ENCODE measurements at places on chromosomes 13 and 19. TPM values are rescaled to one million over a fixed set of nuclear protein-coding genes. Genes with fewer than 3 reads are reported as not detected.

The REEP6 gene
- total RNA-seq = 2.1 TPM

The FOXA3 gene
- total RNA-seq = 0.60 TPM

The TPM4 gene
- 520 TPM for total RNA-seq

The LIM2 gene
- total RNA-seq = not detected

The GPR12 gene
- not detected for total RNA-seq

The CBY2 gene
- total RNA-seq = not detected

The BRME1 gene
- 14.9 TPM for total RNA-seq

The RFXAP gene
- total RNA-seq = 13.5 TPM

The ACER1 gene
- total RNA-seq = 0.11 TPM

The AMH gene
- 4.3 TPM for total RNA-seq

The SMIM24 gene
- 0.84 TPM for total RNA-seq

The CDK8 gene
- 18.3 TPM for total RNA-seq

GRCh38 chr19:21496876-21497275, 8.5 kb upstream of the ZNF429 start:
- no peak overlapping the region for H3K27ac ChIP-seq
- H3K27me3 ChIP-seq = no peaks in the 10 kb centered on the region
- no peaks in the 10 kb centered on the region for H3K4me1 ChIP-seq
- H3K36me3 ChIP-seq = peaks cover 8% of the 10 kb centered on the region
- no peak overlapping the region for H3K4me3 ChIP-seq
- DNase-seq = no peak

DNA sequence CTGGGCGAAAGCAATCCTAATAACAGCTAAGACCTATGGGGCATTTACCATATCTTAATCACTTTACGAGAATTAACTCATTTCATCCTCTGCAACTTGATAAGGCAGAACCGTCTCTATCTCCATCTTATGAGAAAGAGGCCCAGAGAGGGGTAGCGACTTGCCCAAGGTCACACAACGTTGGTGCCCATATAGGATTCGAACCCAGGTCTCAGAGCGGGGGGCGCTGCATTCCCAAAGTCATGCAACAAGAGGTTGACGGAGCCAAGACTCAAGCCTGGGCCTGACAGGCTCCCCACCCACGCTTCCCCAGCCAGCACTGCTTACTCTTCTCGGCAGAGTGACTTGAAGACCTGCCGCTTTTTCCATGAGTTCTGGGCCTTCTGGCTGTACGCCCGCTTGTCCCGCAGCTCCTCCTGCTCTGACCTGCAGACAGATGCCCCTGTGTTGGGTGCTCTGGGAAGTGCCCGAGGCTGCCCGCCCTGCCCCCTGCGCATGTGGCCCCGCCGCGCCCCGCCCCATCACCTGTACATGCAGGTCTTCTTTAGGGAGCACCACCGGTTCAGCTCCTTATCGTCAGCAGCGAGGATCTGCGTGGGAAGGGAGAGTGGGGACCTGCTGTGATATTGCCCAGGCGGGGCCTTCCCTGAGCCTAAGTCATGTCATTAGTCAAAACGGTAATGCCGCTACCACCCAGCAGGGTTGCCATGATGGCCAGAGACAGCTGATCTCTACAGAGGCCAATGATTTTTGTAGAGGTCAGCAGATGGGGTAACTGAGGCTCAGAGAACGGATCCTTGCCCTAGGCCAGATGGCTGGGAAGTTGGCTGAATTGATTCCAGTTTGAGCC, 10.8 kb downstream of the KRI1 start:
- peaks cover 37% of the 10 kb centered on the region for H3K4me1 ChIP-seq
- H3K4me3 ChIP-seq = peak overlapping the region; percentile 2
- no peaks in the 10 kb centered on the region for H3K27me3 ChIP-seq
- H3K36me3 ChIP-seq = peaks cover 78% of the 10 kb centered on the region
- H3K27ac ChIP-seq = peak overlapping the region; percentile 85

DNA sequence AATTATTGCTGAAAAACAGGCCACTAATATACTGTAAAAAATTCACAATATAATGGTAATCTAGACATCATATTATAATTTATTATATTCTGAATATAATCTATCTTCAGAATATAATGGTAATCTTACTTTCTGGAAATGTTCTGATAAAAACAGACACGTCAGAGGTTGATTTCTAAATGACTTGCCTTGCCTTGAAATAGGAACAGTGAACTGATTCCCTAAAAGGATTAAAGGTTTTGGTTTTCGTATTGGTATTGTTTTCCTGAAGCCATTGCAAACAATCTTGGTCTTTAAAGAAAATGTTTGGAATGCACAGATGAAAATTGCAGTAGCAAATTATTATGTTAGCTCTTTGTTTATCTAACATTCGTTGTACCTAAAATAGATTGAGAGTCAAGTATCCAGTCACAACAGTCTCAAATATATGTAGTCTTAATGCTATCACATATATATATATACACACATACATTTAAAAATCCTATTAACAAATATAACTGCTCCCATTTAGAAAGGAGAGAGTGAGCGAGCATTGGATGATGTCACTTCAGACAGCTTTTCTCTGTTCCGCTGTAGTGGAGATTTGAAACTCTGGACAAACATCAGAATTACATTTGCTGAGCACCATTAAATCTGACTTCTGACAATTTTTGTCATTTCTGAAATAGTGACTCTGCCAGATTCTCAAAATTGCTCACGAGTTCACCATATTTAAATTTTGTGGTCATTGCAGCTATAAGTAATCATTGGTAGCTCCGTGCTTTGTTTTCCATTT, 1.7 kb downstream of the ITM2B start:
- peaks cover 38% of the 10 kb centered on the region for H3K4me1 ChIP-seq
- H3K27ac ChIP-seq = no peak overlapping the region
- H3K4me3 ChIP-seq = peak overlapping the region; percentile 87
- no peak for DNase-seq
- H3K36me3 ChIP-seq = peaks cover 22% of the 10 kb centered on the region

- DNase-seq = no peak
- peaks cover 12% of the 10 kb centered on the region for H3K4me1 ChIP-seq
- no peak overlapping the region for H3K4me3 ChIP-seq
- H3K27me3 ChIP-seq = peaks cover 28% of the 10 kb centered on the region
- no peaks in the 10 kb centered on the region for H3K36me3 ChIP-seq
Observed at GRCh38 chr13:21079221-21079620, 17.8 kb upstream of the LATS2 start.

GRCh38 chr13:107231944-107232343, 664.0 kb upstream of the ARGLU1 start:
- no peaks in the 10 kb centered on the region for H3K27me3 ChIP-seq
- H3K4me3 ChIP-seq = no peak overlapping the region
- no peak for DNase-seq

GRCh38 chr13:22497991-22498780, 682.6 kb upstream of the SGCG start:
- no peak for DNase-seq
- no peaks in the 10 kb centered on the region for H3K27me3 ChIP-seq
- H3K4me3 ChIP-seq = no peak overlapping the region
- H3K36me3 ChIP-seq = no peaks in the 10 kb centered on the region
- H3K4me1 ChIP-seq = no peaks in the 10 kb centered on the region

DNA sequence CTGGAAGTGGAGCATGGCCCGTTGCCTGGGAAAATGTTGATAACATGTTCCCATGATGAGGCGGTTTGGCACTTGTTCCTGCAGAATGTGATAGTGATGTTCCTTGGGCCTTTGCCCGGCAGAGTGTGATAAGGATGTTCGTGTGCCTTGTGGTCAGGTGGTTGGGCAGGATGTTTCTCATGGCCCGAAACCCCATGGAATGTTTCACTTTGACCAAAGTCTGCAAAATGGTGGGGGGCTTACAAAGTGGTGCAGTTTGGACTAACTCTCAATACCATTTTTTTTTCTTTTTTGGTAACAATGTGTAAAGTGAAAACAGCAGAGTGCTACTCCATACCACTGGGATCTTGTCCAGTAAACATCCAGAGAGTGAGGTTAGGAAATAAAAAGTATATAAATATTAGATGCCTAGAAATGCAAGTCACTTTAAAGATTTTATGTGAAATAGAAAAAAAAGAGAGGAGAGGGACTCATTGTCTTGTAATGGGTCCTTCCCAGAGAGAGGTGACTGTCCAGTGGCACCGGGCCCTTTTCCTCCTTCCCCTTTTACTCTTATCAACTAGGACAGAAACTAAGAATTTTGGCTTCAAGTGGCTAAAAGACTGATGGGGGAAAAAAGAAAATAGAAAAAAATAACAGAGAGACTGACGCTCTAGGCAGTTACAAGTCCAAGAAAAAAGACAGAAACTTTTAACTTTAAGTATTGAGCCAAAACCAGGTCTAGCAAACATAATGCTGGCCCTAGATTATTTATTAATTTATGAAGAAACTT, 5.7 kb downstream of the FPR3 start:
- no peak overlapping the region for H3K27ac ChIP-seq
- H3K4me3 ChIP-seq = no peak overlapping the region
- no peaks in the 10 kb centered on the region for H3K27me3 ChIP-seq
- no peaks in the 10 kb centered on the region for H3K36me3 ChIP-seq
- no peaks in the 10 kb centered on the region for H3K4me1 ChIP-seq

DNA sequence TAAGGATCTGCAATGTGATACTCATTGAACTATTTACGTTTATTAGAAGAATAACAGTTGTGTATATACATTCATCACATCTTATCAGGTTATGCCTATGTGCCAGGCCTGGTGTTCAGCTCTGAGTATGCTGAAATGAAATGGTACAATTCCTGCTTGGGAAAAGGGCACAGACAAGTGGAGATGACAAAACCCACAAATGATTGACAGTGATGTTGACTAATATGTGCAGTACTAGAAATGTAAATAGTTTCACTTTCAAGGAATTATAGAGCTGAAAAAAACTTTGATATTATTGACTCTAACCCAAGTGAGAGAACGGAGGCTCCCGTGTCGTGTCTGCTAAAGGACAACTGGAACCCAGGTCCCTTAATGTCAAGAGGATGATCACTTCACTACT, 386.8 kb upstream of the DACH1 start:
- H3K4me1 ChIP-seq = no peaks in the 10 kb centered on the region
- H3K36me3 ChIP-seq = no peaks in the 10 kb centered on the region
- no peak for DNase-seq
- no peak overlapping the region for H3K4me3 ChIP-seq
- no peak overlapping the region for H3K27ac ChIP-seq

DNA sequence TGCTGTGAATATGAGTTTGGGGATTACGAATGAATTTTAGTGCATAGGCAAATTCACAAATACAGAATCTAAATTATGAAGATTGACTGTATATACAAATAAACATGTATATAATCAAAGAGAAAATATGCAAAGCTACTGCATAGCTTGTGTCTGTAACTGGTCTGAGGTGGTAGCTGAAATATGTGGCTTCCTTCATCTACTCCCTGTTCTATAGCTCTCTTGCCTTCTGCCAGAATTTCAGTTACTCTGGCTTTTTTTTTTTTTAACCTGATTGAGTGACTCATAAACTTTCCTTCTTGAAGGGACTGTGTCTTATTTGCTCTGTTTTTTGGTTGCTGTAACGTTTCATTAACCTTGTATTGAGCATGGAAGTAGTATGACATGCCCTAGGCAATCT, 26.6 kb downstream of the DNAJC3 start:
- DNase-seq = no peak
- no peak overlapping the region for H3K27ac ChIP-seq
- peaks cover 8% of the 10 kb centered on the region for H3K36me3 ChIP-seq
- peaks cover 24% of the 10 kb centered on the region for H3K4me1 ChIP-seq

- no peaks in the 10 kb centered on the region for H3K36me3 ChIP-seq
- peaks cover 41% of the 10 kb centered on the region for H3K27me3 ChIP-seq
- H3K4me1 ChIP-seq = peaks cover 17% of the 10 kb centered on the region
- DNase-seq = no peak
- no peak overlapping the region for H3K27ac ChIP-seq
- peak overlapping the region; percentile 10 for H3K4me3 ChIP-seq
Observed at GRCh38 chr13:23467048-23467931, 33.8 kb upstream of the SACS start.

DNA sequence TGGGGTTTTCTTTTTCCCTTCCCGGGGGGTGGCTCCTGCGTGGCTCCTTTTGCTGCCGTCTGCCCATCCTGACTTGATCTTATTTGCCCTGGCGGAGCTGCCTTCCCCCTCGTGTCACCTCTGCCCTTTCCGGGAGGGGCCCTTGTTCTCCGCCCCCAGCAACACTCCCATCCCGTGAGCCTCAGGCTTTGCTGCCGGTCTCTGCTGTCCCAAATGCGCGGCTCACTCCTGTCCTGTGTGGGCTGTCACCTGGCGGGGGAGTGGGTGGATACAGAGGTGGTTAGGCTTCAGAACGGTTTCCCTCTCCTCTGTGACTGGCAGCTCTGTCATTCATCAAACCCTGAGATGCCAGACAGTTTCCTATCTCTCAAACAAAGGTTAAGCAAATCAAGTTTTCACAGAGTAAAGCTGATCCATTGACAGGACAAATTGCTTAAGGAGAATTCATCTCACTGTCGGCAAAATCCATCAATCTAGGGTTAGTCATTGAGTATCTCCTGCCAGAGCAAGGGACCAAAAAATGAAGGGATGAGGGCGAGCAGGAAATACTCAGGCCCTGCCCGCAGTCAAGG, 84.0 kb downstream of the ANKRD10 start:
- H3K27ac ChIP-seq = no peak overlapping the region
- H3K4me1 ChIP-seq = no peaks in the 10 kb centered on the region
- no peak overlapping the region for H3K4me3 ChIP-seq
- no peaks in the 10 kb centered on the region for H3K36me3 ChIP-seq
- H3K27me3 ChIP-seq = peaks cover 13% of the 10 kb centered on the region

GRCh38 chr19:29622166-29623070, 16.3 kb downstream of the POP4 start:
- no peaks in the 10 kb centered on the region for H3K36me3 ChIP-seq
- no peak overlapping the region for H3K4me3 ChIP-seq
- H3K4me1 ChIP-seq = peaks cover 46% of the 10 kb centered on the region
- peak overlapping the region; percentile 38 for H3K27ac ChIP-seq
- DNase-seq = no peak

GRCh38 chr19:32223595-32224370, 121.6 kb upstream of the ZNF507 start:
- DNase-seq = no peak
- H3K27ac ChIP-seq = no peak overlapping the region
- no peak overlapping the region for H3K4me3 ChIP-seq

- peaks cover 4% of the 10 kb centered on the region for H3K4me1 ChIP-seq
- DNase-seq = no peak
- H3K27me3 ChIP-seq = no peaks in the 10 kb centered on the region
- no peaks in the 10 kb centered on the region for H3K36me3 ChIP-seq
- no peak overlapping the region for H3K4me3 ChIP-seq
Observed at GRCh38 chr13:110531671-110532083, 29.8 kb downstream of the RAB20 start.

DNA sequence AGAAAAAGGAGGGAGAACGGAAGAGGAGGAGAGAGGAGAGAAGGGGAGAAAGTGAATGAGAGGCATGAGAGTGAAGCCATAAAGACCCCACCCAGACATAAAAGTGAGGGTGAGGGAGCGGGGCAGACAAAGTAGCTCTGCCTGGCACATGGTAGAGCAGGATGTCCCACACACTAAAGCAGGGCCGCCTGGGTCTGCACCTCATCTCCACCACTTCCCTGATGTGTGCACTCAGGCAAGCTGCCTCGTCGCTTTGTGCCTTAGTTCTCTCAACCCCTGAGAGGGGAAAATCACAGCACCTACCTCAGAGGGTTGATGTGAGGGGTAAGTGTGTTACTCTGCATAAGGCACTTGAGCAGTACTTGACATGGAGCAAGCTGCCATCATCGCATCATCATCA, 488.1 kb downstream of the COG6 start:
- H3K27ac ChIP-seq = no peak overlapping the region
- H3K36me3 ChIP-seq = no peaks in the 10 kb centered on the region
- H3K4me1 ChIP-seq = peaks cover 33% of the 10 kb centered on the region
- H3K27me3 ChIP-seq = no peaks in the 10 kb centered on the region
- no peak for DNase-seq

GRCh38 chr19:944171-944567, 18.3 kb downstream of the ARID3A start:
- peaks cover 10% of the 10 kb centered on the region for H3K4me1 ChIP-seq
- H3K36me3 ChIP-seq = peaks cover 21% of the 10 kb centered on the region
- H3K27ac ChIP-seq = no peak overlapping the region
- H3K4me3 ChIP-seq = no peak overlapping the region
